GM12865 (cell line): ENCODE measurements at places on chromosomes 4 and X.
A peak's percentile ranks its signal among the peaks of the same experiment; 100 is the strongest.

- peak; percentile 78 for DNase-seq
These were observed 28.7 kb upstream of the RBMX start for GRCh38 chrX:136909119-136909705.

DNA sequence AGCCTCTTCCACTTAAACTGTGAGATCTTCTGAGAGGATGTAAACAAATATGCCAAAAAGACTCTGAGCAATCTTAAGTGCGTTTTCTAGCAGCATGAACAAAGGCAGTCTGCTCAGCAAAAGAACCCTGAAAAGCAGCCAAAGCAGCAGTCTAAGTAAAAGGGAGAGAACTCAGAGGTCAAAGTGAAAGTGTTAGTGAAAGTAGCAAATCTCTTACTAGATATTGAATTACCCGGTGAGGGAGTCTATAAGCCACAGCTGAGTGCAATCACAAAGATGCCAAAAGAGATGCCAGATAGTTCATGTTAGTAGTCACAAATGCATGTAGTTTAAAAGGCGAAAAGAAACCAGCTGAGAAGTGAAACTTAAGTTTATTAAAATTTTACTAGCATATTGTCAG is 7.9 kb upstream of the GNRHR start:
- peak; percentile 69 for DNase-seq

DNA sequence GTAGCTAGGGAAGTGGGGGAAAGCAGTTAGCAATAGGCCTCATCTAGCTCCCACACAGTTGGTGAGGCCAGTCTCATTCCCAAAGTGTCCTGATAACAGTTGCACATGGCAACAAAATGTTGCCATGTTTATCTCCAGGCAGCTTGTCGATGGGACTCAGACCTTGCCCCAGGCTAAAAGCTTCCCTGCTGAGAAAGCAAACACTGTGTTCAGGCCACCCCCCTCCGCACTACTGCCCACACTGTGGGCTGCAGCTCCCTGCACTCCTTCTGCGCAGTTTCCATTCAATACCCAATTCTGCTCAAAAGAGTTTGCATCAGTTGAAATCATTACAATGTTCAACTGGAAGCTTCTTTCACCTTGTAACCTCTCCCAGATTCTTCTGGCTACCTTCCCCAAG is 287.8 kb upstream of the GK2 start:
- no peak for DNase-seq

GRCh38 chr4:120915336-120915735 is 7.2 kb downstream of the PRDM5 start:
- DNase-seq, result no peak

DNA sequence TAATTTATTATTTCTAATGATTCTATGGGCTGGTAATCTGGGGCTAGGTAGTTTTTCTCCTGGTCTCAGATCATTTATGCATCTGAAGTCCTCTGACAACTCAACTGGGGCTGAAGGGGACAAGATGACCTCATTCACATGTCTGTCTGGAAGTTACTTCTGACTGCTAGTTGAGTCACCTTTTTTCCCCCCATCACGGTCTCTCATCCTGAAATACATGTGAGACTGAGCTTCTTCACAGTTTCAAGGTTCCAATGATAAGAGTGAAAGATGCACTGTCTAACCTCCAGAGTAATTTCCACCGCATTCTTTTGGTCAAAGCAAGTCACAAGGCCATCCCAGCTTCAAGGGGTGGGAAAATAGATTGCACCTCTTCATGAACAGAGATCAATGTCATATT is 356.7 kb upstream of the RPS6KA3 start:
- no peak for DNase-seq
